Stimulated activated CD8-positive, alpha-beta memory T cell treated with anti-CD3 and anti-CD28 coated beads, Interleukin-4, amount 100 ng/mL, for 1 hour (primary cell): ENCODE measurements at places on chromosomes 1 and 21.

DNA sequence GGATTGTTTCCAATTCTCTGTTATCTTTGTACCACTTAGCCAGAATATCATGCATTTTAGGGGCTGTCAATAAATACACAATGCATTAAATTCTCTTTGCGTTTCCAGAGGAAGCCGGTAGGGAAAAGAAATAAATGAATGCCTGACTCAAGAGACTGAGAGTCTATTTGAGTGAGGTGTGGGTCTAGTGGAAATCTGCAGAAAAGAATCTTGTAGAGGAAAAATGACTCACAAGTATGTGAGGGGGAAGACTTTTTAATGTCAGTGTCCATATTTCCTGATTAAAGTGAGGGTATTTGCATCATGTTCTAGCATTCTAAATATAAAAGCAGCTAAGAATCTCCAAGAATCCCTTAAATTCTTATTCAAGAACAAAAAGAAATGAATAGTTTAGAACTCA lies 271.1 kb downstream of the PTPRC start:
- DNase-seq, result no peak

DNA sequence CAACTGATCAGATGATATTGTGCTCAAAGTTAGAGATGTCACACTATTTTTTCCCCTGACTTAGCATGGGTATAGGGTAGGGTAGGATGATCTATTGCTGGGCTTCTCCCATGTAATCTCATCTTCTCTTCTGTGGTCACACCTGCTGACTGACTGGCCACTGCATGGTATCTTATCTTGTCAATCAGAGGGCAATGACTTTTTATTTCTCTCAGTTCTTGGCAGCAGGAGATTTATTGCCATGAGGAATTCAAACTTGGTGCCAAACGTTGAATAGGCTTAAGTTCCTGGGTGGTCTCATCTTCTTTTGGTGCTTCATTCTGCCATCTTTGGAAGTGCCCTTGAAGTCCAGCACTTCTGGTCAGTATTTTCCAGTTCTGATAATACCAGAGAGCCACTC lies 226.4 kb upstream of the POGK start:
- DNase-seq, result no peak

GRCh38 chr1:13807209-13807608 lies 107.2 kb downstream of the PRDM2 start:
- DNase-seq, result no peak

DNA sequence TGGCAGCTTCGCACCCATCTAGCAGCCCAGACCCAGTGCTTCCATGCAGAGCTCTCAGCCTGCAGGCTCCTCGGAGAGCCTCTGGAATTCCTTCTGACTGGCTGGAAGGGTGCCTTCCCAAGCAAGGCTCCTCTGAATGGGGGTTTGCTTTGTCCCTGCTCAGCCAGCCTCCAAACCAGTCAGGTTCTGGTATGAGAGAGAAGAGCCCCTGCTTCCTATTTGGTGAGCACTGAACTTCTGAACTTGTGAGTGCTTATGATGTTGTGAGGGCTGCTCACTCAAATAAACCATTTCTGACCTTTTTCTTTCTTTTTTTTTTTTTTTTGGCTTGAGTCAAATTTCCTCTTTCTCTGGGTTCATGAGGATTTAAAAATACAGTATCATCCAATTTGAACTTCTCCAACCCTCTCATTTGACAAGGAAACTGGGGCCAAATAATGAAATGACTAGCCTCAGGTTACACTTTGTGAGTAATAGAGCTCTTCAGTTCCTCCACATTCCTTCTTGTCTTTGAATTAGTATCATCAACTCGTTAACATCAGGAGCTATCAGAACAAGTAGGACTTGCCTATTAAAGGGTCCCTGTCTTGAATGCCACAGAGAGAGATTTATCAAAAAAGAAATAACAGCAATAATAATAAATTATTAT lies 39.6 kb downstream of the GFI1 start:
- DNase-seq, result no peak

- no peak for DNase-seq
These were observed 98.9 kb downstream of the DHRS3 start for GRCh38 chr1:12518931-12519692.

DNA sequence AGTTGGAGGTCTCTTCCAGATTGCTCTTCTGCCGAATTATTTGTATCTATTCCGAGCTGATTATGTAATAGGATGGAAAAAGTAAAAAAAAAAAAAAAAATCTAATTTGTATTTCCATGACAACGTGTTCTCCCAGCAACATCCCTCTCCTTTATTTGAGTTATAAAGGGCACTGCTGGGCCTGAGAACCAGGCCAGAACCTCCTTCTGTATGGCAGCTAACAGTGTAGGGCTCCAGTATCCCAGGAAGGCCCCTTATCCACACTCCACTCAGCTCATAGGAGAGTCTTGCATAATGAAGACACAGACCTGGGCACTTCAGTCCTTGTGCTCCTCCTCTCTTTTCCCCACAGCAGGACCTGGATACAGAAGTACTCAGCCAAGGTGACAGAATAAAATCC lies 3.7 kb upstream of the IPO9 start:
- no peak for DNase-seq

DNA sequence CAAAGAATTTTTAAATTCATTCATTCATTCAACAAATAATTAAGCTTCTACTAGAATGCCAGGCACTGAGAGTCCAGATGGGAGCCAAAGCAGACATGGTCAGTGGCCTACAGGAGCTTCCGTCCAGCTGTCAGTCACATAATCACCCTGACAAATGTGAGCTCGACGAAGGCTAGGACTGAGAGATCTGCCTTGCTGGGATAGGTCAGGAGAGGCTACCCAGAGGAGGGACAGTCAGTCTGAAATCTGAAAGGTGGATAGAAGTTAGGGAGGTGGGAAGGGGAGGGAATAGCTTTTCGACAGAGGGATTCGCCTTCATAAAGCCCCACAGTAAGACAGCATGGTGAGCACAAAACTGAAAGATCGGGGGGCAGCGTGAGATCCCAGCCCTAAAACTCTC lies 8.3 kb downstream of the EPHX1 start:
- DNase-seq, result no peak

- DNase-seq, result no peak
These were observed 48.8 kb downstream of the SUCO start for GRCh38 chr1:172581779-172582178.

- DNase-seq, result no peak
These were observed 1.8 kb upstream of the F5 start for GRCh38 chr1:169588112-169588511.

DNA sequence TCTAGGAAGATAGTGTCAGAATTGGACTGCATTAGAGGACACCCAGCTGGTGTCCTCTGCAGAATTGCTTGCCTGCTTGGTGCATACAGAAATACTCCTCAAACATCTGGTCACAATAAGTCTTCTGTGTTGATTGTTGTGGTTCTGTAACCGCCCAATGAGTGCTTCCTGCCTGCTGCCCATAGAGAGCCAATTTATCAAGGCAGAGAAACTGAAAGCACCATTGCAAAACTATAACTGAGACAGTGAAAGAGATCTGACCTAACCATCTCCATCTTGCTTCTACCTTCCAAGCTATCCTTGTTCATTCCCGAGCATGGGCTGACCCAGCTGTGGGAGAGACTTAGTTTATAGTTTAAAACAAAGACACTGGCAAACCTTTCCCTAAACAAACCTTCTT lies 462.4 kb upstream of the RGS18 start:
- DNase-seq, result no peak

- no peak for DNase-seq
These were observed at the start of gene SELENBP1 for GRCh38 chr1:151372058-151372934. Gene SELENBP1 (minus strand): TSS chr1:151372705. CDS start chr1:151372641, 64 bp downstream.

- DNase-seq, result no peak
These were observed 108.0 kb upstream of the ZBTB40 start for GRCh38 chr1:22343456-22344328.

DNA sequence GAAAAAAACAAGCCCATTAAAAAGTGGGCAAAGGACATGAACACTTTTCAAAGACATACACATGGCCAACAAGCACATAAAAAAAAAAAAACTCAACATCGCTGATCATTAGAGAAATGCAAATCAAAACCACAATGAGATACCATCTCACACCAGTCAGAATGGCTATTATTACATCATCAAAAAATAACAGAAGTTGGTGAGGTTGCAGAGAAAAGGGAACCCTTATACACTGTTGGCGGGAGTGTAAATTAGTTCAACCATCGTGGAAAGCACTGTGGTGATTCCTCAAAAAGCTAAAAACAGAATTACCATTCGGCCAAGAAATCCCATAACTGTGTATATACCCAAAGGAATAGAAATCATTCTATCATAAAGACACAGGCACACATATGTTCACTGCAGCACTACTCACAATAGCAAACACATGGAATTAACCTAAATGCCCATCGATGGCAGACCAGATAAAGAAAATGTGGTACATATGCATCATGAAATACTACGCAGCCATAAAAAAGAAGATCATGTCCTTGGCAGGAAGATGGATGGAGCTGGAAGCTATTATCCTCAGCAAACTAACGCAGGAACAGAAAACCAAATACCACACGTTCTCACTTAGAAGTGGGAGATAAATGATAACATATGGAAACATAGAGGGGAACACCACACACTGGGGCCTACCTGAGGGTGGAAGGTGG lies 70.1 kb downstream of the INTS7 start:
- no peak for DNase-seq

GRCh38 chr1:224998185-224998584 lies 68.7 kb downstream of the DNAH14 start:
- DNase-seq, result no peak

GRCh38 chr1:67431869-67432578 lies 1.8 kb upstream of the SERBP1 start:
- no peak for DNase-seq

DNA sequence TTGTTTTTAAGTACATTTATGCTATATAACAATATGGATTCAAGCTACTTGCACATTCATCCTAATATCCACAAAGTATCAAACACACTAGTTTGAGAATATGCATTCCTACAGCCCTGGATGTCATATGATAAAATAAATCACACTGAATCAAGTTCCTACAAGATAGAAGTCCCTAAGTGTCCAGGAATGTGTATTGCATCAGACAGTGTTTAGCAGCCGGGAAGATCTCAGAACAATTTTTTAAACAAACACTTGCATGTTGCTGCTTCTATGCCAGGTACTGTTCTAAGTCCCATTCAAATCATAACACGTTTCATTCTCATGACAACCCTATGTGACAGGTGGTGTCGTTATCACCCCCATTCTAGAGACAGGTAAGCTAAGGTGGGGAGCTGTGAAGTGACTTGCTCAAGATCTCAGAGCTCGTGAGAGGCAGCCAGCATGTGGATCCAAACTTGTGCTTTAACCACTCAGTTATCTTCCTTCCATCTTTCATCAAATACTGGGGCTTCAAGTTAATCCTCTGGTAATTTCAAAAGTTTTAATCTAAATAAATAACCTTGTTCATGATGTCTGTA lies 68.3 kb upstream of the KIF26B start:
- DNase-seq, result no peak

DNA sequence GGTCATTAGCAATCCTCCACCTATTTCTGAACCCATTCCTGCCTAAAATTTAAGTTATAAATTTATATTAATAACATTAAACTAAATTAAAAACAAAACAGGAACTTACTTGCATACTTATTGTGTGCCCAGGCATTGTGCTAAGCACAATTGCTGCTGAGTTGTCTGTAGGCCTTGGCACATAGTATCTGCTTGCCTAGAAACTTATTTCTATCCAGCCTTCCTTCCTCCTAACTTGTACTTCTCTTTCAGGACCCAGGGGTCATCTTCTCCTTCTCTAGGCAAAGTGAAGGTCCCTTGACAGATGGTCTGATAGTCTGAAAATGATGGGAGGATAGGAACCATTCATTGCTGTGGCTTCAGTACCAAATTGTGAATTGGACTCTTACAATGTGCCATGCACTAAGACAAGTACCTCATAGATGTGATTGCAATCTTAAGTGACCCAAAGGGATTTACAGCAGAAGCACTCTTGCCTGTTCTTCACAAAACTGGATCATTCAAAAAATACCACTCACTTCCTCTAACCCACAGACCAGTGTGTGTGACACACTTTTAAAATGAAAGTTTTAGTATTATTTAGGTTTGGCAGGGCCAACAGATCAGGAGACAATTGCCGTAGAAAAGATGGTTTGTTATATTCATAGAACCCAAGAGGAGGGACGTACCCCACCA lies 10.3 kb upstream of the CD101 start:
- no peak for DNase-seq

- DNase-seq, result no peak
These were observed 6.2 kb downstream of the E2F2 start for GRCh38 chr1:23524716-23525401.

DNA sequence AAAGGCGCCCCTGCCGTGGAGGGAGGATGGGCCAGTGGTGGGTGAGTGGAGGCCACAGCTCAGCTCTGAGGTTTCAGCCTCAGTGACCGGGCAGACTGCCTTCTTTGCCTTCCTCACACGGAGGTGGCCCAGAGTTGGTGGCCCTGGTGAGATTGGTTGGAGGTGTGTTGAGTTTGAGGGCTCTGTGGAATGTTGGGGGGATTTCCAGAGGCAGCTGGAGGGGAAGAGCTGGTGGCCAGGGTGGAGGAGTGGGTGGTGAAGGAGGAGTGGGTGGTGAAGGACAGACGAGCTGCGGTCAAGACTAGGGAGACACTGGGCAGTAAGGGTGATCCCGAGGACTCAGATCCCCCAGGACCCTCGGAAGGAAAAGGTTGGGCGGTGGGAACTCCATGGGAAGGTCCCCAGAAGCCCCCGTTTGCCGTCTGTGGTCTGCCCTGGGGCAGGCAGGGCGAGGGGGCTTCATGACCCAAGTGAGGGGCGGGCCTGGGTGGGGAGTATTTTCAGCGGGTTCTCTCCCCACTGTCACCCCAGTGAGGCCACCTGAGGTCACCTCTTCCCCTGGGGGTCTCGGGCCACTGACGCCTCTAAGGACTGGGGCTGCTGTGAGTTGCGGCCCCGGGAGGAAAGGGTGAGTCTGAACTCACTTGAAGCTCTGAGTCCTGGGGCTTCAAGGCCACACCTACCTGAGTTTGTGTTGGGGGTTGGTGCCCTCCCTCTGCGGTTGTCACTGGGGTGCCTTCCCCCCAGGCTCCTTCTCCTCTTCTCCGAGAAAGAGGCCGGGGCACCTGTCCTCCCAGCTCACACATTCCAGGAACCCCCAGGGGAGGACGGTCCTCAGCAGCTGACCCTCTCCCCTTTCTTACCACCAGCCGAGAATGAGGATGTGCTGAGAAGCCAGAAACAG lies 22.7 kb upstream of the PIK3CD start:
- no peak for DNase-seq

GRCh38 chr1:161267321-161267720 lies 8.8 kb downstream of the PCP4L1 start:
- no peak for DNase-seq

DNA sequence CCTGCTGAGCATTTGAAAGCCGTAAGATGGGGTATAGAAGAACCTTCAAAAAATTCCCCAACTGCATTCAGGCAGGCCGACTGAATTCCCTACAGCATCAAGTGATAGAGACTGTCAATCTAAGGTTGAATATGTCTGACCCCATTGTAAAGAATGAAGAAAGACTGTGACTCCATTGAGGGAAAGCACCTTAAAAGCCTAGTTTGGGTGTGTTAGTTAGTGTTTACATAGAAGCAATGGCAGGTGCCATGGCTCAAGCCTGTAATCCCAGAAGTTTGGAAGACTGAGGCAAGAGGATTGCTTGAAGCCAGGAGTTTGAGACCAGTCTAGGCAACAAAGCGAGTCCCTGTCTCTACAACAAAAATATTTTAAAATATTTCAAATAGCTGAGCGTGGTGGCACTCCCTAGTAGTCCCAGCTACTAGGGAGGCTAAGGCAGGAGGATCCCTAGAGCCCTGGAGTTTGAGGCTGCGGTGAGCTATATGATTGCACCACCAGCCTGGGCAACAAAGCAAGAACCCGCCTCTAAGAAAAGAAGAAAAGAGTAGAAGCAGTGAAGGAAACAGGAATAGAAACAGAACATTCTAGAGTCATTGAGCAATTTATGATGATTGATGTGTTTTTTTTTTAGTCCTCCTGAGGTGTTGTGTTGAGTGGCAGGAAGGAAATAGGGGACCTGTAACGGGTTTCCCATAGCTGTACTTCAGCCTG lies 15.4 kb downstream of the POLR3GL start:
- no peak for DNase-seq
